ENCODE measurements at places on chromosomes 13 and 19.

- DNase-seq = no peak
Observed at GRCh38 chr13:111001636-111002035, 86.8 kb upstream of the ANKRD10 start.

DNA sequence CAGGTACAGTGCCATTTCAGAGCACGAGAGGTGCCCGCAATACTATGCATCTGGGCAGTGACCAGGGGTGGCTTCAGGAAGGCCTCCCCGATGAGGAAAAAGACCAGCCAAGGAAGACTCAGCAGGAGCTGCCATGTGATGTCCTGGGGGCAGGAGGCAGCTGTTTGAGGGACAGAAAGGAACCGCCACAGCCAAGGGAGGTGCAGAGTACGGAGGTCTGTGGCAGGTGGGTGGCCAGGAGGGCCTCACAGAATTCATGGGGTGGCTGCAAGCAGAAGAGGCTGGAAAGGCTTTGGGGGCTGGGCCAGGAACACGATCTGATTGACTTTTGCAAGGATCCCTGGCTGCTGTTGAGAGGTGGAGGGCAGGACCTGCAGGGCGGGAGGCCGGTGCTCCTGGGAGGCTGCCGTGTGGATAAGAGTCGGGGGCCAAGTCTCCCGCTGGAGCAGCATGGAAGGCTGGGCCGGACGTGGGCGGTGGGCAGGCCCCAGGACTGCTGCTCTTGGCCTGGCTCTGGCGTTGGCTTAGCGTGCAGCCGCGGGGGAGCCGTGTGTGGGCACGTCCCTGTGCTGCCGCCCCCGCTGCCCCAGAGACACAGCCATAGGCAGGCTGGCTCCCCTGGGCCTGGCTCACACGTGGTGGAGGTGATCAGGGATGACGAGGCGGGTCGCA, 29.1 kb downstream of the CEBPA start:
- no peak for DNase-seq

DNA sequence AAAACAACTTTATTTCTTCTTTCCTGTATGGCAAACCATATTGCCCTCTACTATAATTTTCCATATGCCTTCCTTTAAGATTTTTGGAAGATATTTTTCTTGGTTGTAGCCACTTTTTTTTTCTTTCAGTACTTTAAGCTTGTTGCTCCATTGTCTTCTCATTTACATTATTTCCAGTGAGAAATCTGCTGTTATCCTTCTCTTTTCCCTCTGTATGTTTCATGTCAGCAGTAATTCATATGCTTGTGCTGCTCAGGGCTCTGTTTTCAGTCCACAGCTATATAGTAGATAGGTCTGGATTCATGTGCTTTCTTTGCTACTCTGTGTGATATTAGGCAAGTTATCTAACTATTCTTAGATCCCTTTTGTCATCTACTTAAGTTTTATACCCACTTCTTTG, 267.6 kb downstream of the OXGR1 start:
- DNase-seq = no peak

- DNase-seq = no peak
Observed at GRCh38 chr19:14165990-14166830, 29.8 kb upstream of the ASF1B start.

DNA sequence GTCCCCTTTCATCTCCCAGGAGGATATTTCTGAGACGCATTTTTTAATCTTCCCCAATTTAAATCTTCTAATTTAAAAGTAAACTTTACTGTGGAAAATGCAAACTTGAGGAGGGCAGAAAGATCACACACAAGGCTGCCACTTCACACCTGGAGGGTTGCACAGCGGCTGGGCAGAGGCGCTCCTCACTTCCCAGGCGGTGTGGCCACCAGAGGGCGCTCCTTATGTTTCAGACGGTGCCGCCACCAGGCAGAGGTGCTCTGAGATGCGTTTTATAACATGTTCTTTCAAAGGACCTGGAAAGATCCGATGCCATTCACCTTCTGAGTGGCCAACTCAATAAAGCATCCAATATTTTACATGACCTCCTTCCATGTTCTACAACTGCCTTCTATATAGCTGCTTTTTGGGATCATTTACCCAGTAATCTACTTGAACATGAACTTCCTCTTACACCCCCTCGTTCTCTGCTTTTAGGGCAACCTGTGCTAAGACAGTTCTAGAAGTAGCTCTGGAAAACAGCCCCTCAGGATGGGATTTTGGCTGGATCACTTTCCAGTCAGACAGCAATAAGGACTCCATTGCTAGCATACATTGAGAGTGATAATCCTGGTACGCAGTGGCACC, 14.8 kb upstream of the MTUS2 start:
- DNase-seq = no peak

GRCh38 chr19:41330946-41331678, 21.1 kb downstream of the CCDC97 start:
- no peak for DNase-seq

DNA sequence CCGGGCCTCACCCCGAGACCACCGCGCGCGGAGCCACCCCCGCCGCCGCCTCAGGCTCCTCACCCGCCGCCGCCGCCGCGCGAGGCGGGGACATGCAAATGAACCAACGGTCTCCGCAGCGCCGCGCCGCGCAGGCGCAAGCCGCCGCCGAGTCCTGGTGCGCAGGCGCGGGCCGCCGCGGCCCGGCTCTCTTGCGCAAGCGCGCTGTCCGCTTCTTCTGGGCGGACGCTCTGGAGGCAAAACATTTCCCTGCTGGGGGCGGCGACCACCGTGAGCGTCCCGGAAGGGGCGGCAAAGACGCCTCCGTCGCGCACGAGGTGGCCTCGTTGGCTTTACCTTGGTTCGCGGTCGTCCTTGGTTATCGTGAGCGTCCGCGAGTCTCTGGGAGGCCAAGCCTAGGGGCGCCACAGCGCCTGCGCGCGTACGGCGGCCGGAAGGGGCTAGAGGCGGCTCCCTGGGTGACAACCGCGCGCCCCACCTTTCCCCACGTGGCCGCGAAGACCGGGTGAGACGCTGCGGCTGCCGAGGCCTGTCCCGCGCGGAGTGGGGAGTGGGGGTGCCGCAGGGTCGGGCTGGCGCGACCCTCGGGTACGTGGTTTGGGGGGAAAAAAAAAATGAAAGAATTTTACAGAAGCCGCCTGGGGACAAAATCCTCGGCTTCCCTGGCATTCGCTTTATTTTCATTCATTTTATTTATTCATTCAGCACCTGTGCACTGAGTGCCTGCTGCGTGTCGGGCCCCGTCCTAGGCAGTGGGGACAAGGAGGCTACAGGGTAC, at the start of the genes ARMC6 and SUGP2:
Gene ARMC6 (plus strand): TSS at position 178 of the 778 bp plus-strand sequence. CDS start 607 bp downstream, outside the sequence.
Gene SUGP2 (minus strand): TSS at position 92 of the 778 bp plus-strand sequence. CDS start 2,446 bp downstream, outside the sequence.
- peak; percentile 73 for DNase-seq

- no peak for DNase-seq
Observed at GRCh38 chr13:49749848-49750247, 42.6 kb downstream of the KPNA3 start.

GRCh38 chr19:16022251-16022650, 54.0 kb upstream of the TPM4 start:
- DNase-seq = no peak

GRCh38 chr13:30362869-30363268, 55.5 kb upstream of the KATNAL1 start:
- no peak for DNase-seq

GRCh38 chr19:45142726-45143110, 18.1 kb downstream of the NKPD1 start:
- DNase-seq = no peak

- no peak for DNase-seq
Observed at GRCh38 chr19:22617614-22618320, 16.4 kb upstream of the ZNF492 start.

- DNase-seq = no peak
Observed at GRCh38 chr19:40717880-40718773, 1.2 kb downstream of the ITPKC start.

- no peak for DNase-seq
Observed at GRCh38 chr13:76619631-76620030, 266.6 kb downstream of the KCTD12 start.

- DNase-seq = no peak
Observed at GRCh38 chr13:57629821-57630235, 1.7 kb upstream of the PCDH17 start.

- DNase-seq = no peak
Observed at GRCh38 chr13:48334534-48335127, 31.1 kb downstream of the RB1 start.

DNA sequence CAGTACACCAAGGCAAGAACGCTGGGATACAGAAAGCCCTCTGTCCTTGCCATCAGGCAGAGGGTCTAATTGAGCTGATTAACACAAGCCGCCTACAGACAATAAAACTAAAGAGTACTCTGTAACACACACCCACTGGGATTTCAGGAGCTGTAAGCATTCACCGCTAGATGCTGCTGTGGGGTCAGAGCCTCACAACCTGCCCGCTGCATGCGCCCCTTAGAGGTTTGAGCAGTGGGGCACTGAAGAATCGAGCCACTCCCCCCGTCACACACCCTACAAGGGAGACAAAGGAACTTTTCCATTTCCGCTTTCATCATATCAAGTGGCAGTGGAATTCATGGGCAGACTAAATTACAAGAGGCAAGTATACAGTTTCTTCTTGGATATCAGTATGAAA, 1080.6 kb downstream of the PCDH17 start:
- no peak for DNase-seq

- DNase-seq = no peak
Observed at GRCh38 chr13:51644654-51645053, 60.4 kb downstream of the WDFY2 start.

DNA sequence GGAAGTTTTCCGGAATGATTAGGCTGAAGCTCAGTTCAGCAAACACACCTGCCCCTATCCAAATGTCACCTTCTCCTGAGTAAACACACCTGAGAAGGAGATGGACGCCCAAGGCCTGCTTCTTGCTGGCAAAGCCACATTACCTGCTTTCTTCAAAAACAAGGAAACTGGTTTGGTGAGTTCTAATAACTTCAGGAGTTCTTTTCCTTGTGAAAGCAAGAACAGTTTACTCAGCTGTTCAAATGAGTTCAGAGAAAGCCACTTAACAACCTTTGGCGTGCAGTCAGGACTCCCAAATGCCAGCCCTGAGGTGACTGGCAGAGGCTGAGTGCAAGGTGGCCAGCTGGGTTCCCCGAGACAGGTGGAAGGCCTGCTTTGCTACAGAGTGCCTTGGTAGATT, 160.5 kb downstream of the STK24 start:
- no peak for DNase-seq

DNA sequence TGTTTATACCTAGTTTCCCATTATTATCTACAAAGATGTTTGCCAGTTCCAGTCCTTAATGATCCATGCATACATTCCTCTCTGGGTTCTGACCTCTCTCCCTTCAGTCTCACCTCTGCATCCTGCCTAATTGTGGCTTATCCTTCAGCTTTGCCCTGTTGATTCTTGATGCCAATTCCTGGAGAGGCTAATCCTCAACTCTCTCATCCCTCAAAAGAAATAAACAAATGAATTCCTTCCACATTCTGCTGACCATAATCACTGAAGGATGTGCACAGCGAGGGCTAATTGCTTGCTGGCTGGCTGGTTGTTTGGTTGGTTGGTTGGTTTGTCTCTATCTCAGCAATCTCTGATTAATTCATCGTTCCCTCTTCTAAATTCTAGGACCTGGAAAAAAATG, 113.8 kb downstream of the IRS2 start:
- no peak for DNase-seq

- no peak for DNase-seq
Observed at GRCh38 chr19:31485472-31485871, 136.2 kb upstream of the TSHZ3 start.

DNA sequence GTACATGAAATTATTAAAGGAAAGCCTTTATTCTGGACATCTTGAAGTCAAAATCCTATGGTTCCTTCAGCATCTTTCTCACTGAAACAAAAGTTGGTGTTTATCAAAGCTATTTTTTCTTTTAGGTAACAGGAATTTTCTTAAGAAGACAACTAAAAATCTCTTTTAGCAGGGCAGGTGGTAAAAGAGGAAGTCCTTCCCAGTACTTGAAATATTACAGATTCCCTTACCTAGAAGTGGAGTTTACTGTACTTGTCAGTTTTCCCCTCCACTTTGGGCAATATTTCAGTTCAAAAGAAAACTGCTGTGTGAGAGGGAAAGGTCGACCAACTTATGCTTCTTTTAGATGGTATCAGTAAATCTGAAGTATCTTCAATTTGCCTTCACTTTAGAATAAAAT, 64.3 kb upstream of the TDRD3 start:
- no peak for DNase-seq

- DNase-seq = no peak
Observed at GRCh38 chr19:1889907-1890306, 4.6 kb upstream of the ABHD17A start.

GRCh38 chr19:51065221-51065960, 499 bp upstream of the KLK13 start:
- DNase-seq = no peak

GRCh38 chr19:40006273-40006691, 9.4 kb downstream of the ZNF546 start:
- DNase-seq = no peak

DNA sequence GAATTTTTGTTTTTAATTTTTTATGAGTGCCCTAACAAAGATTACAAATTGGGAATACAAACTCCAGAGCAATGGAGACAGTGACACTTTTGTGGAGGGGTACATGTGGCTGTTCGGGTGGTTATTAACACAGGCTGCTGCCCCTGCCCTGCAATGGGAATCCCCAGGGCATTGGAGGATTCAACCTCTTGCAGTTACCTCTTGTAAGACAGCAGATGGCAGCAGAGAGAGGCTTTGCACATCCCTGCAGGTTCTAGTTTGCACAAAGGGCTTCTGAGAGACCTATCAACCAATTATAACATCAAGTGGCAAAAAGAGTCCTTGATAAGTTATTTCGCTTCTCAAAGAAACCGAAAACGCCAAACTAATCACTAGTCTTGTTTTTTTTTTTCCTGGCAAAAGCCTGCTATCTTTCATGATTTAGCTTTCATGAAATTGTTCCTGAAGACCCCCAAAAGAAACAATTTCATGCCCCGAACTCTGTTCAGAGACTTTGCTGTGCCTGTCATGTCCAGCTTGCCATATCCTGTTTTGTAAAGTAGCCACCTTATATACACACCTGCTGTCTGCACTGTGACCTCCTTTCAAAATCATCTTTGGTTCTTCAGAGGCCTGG, 10.4 kb downstream of the GJB2 start:
- no peak for DNase-seq
